ENCODE measurements at places on chromosomes 2 and 18. TPM values are rescaled to one million over a fixed set of nuclear protein-coding genes. Genes with fewer than 3 reads are reported as not detected.

DNA sequence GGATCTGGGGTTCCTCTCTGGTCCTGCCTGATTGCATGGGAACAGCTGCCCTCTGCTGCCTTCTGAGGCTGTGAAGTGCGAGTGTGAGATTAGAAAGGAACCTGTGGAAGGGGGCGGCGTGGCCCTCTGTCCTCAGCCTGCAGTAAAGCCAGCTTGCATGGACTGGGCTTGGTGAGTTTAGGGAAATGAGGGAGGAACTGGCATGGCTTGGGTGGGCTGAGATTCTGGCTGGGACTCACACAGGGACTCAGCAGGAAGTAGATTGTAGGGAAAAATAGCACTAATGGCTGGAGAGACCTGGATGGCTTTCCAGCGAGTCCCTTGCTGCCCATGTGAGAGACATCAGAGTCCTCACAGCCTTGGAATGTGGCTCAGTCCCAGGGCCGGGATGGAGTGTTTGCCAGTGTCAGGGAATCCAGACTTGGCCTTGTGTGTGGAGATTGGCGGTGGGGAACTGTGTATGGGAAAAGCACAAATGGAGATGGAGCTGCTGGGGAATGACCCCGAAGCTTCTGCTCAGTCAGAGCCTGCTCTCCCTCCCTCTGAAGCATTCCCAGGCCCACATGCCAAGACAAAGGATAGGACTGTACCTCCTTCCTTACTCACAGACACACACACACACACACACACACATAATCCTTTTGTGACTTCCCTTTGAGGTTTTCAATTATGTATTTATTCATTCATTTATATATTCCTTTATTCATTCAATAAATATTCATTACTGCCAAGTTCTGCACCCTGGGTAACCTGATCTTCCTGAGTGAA lies 115.4 kb downstream of the ACAA2 start:
- no peak for DNase-seq
- H3K4me1 ChIP-seq = peaks cover 23% of the 10 kb centered on the region
- peak overlapping the region; percentile 45 for H3K27ac ChIP-seq
- no peaks in the 10 kb centered on the region for H3K27me3 ChIP-seq
- H3K4me3 ChIP-seq = no peak overlapping the region
- no peaks in the 10 kb centered on the region for H3K36me3 ChIP-seq

The CTIF gene
- total RNA-seq = 173 TPM

- no peak overlapping the region for H3K4me3 ChIP-seq
- DNase-seq = no peak
- H3K4me1 ChIP-seq = peaks cover 6% of the 10 kb centered on the region
- H3K36me3 ChIP-seq = peaks cover 18% of the 10 kb centered on the region
- H3K27me3 ChIP-seq = no peaks in the 10 kb centered on the region
- H3K27ac ChIP-seq = no peak overlapping the region
Observed at GRCh38 chr2:72494392-72494791, 331.4 kb downstream of the EXOC6B start.

DNA sequence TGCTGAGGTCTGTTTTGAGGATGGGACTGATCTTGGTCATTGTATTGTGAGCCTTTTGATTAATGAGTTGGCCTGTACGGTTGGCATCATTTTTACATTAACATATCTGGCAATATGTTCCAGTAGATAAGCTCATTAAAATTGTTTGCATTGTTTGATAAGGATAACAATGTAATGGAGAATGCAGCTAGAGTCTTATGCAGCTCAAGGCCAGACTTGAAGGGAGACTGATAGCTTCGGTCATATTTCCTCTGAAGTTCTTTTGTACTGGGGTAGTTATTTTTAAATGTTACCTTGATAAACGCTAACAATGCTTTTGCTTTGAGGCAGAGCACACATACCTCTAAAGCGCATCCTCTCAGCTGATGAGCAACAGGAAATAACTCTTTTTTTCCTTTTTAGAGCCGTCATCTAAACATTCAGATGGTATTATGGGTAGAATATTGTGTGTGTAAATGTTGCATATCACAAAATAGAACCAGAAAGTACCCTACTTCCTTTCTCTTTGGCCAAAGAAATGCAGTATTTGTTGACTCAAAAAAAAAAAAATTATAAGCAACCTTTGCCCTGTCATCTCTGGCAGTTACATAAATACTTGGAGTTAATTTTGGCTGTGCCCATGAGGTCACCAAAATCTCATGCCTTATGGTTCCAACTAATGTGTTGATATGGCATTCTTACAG lies 1.3 kb downstream of the MAPRE2 start:
- H3K36me3 ChIP-seq = no peaks in the 10 kb centered on the region
- H3K27ac ChIP-seq = peak overlapping the region; percentile 43
- peak overlapping the region; percentile 95 for H3K4me3 ChIP-seq
- no peaks in the 10 kb centered on the region for H3K27me3 ChIP-seq
- DNase-seq = no peak
